ENCODE measurements at places on chromosomes 12 and 14. TPM values are rescaled to one million over a fixed set of nuclear protein-coding genes. Genes with fewer than 3 reads are reported as not detected.

DNA sequence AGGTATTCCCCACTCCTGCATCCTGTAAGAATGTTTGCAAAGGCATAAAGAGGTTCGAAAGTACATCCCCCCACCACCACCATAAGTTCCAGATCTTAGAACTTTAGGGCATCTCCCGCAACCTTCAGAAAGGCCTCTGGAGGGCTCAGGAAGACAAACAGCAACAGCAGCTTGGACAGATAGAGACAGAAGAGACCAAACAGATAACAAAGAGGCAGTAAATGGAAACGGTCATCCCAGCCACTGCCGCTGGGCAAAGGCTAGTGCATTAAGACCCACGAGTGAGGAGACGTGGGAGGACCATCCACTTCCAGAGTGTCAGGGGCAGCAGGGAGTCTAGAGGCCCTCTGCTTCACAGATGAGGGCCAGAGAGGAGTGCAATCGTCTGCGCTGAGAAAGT, 124.3 kb downstream of the CRACR2A start:
- H3K4me3 ChIP-seq: no peak overlapping the region
- no peak overlapping the region for H3K27ac ChIP-seq
- no peaks in the 10 kb centered on the region for H3K27me3 ChIP-seq
- DNase-seq: no peak
- H3K36me3 ChIP-seq: peaks cover 38% of the 10 kb centered on the region

DNA sequence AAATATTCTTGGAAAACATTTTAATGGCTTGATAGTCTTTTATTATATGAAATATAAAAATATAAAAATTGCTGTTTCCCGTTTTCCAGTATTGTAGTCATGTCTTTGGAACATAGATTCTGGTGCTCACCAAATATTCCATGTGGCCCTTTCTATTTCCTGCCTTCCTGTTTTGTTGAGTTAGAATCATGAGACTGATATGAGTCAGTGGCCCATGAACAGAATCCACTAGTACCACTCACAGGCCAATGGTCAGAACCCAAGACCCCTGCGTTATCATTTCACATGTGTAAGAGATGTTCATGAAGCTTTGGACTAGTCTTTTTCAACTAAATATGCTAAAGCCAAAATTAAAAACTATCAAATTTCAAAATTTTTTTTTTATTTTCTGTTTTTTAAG, 56.9 kb downstream of the BICD1 start:
- H3K27me3 ChIP-seq: no peaks in the 10 kb centered on the region
- H3K27ac ChIP-seq: no peak overlapping the region

DNA sequence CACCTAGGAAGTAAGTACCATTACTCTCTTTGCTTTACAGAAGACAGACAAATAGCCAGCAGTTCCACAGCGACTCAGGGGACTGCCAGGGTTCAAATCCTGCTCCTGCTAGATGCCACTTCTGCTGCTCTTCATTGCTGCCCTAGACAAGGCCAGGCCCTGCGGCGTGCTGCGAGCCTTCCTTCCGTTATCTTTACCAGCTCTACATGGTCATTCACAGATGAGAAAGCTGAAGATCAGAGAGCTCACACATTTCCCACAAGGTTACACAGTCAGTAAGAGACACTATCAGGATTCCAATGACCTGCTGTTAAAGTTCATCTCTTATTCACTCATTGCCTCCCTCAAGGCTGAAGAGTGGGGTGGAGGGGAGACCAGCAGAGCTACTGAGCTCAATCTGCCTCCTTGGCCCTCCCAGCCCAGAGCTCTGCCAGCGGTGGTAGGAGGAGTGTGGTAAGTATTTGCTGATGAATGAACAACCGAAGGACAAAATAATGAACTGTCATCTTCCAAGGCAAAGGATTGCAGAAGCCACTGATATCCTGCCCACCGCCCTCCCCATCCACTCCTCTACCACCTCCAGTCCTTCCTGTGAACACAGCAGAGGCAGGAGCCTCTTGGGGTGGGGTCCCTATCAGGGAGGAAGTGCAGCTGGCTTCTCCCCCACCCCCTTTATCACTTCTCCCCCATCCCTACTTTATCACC, 14.6 kb upstream of the HDAC7 start:
- no peaks in the 10 kb centered on the region for H3K27me3 ChIP-seq
- peaks cover 84% of the 10 kb centered on the region for H3K4me1 ChIP-seq
- H3K4me3 ChIP-seq: peak overlapping the region; percentile 79
- H3K27ac ChIP-seq: peak overlapping the region; percentile 99

GRCh38 chr14:33280646-33281045, 342.0 kb downstream of the NPAS3 start:
- H3K4me3 ChIP-seq: no peak overlapping the region
- H3K36me3 ChIP-seq: no peaks in the 10 kb centered on the region
- no peaks in the 10 kb centered on the region for H3K27me3 ChIP-seq
- no peak for DNase-seq
- H3K4me1 ChIP-seq: no peaks in the 10 kb centered on the region

DNA sequence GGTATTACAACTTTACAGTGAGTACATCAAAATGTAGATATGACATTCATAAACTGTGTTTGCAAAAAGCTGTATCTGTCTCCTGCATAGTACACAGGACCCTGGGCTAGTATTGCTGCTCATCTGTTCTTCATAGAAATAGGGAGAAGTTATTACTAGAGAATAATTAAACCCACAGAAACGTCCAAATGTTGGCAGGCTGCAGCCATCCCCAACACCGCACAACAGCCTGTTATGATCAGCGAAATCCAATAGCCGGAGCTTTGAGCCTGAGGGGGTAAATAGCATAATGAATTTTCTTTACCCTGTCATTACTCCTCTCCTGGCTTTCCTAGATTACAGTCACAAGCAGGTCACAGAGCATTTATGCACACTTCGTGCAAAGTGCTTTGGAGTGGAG, 178.0 kb downstream of the DACT1 start:
- peaks cover 4% of the 10 kb centered on the region for H3K27me3 ChIP-seq
- DNase-seq: peak; percentile 29
- H3K27ac ChIP-seq: no peak overlapping the region
- peaks cover 4% of the 10 kb centered on the region for H3K4me1 ChIP-seq
- no peak overlapping the region for H3K4me3 ChIP-seq

- no peaks in the 10 kb centered on the region for H3K36me3 ChIP-seq
- peak; percentile 56 for DNase-seq
- peaks cover 6% of the 10 kb centered on the region for H3K4me1 ChIP-seq
Measured at GRCh38 chr12:84911271-84912197, 1.1 kb downstream of the SLC6A15 start.

DNA sequence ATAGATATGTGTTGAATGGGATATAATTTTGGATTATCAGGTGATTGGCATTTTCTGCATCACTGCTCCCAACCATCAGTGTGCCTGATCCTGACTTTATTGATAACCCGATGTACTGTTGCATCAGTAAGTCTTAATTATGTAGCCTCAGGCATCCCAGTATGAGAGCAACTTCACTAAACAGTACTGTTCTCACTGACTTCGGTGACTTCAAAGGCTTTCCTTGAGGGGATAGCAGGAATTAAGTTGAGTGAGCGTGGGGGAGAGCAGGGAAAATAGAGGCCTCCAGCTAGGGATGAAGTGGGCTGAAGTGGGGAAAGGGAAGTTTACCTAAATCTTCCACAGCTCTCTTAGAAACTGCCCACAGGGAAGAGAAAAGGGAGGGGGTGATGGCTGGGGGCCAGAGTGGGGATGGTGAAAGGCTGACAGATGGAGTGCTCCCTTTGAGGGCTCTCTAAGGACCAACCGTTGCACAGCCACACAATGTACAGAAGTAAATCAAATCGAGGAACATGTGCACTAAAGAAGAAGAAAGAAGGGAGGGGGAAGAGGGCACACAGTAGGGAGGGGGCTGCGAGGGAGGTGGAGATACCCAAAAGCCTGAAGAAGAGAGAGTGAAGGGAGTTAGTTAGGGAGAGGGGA, 10.7 kb upstream of the NEUROD4 start:
- H3K4me3 ChIP-seq: no peak overlapping the region
- H3K27ac ChIP-seq: no peak overlapping the region
- H3K36me3 ChIP-seq: no peaks in the 10 kb centered on the region
- peaks cover 26% of the 10 kb centered on the region for H3K27me3 ChIP-seq
- H3K4me1 ChIP-seq: no peaks in the 10 kb centered on the region
- DNase-seq: no peak

GRCh38 chr12:13313886-13314285, 117.4 kb downstream of the EMP1 start:
- no peaks in the 10 kb centered on the region for H3K36me3 ChIP-seq
- no peak overlapping the region for H3K4me3 ChIP-seq
- no peak overlapping the region for H3K27ac ChIP-seq
- H3K4me1 ChIP-seq: no peaks in the 10 kb centered on the region
- no peak for DNase-seq

- no peak overlapping the region for H3K4me3 ChIP-seq
- no peak overlapping the region for H3K27ac ChIP-seq
- no peaks in the 10 kb centered on the region for H3K36me3 ChIP-seq
- H3K4me1 ChIP-seq: no peaks in the 10 kb centered on the region
Measured at GRCh38 chr14:106831322-106831720, 1304.9 kb downstream of the TMEM121 start.

- H3K27me3 ChIP-seq: no peaks in the 10 kb centered on the region
- H3K4me3 ChIP-seq: peak overlapping the region; percentile 28
- no peak for DNase-seq
- H3K36me3 ChIP-seq: peaks cover 22% of the 10 kb centered on the region
Measured at GRCh38 chr14:31400031-31400638, 20.2 kb downstream of the HEATR5A start.

- no peaks in the 10 kb centered on the region for H3K36me3 ChIP-seq
- H3K27me3 ChIP-seq: no peaks in the 10 kb centered on the region
- H3K4me1 ChIP-seq: no peaks in the 10 kb centered on the region
- DNase-seq: no peak
- H3K27ac ChIP-seq: no peak overlapping the region
Measured at GRCh38 chr14:25628978-25629377, 579.0 kb upstream of the STXBP6 start.

- H3K4me3 ChIP-seq: no peak overlapping the region
- H3K4me1 ChIP-seq: no peaks in the 10 kb centered on the region
- H3K36me3 ChIP-seq: no peaks in the 10 kb centered on the region
- DNase-seq: no peak
- H3K27me3 ChIP-seq: peaks cover 25% of the 10 kb centered on the region
Measured at GRCh38 chr12:124293286-124294003, 1.4 kb upstream of the RFLNA start.

DNA sequence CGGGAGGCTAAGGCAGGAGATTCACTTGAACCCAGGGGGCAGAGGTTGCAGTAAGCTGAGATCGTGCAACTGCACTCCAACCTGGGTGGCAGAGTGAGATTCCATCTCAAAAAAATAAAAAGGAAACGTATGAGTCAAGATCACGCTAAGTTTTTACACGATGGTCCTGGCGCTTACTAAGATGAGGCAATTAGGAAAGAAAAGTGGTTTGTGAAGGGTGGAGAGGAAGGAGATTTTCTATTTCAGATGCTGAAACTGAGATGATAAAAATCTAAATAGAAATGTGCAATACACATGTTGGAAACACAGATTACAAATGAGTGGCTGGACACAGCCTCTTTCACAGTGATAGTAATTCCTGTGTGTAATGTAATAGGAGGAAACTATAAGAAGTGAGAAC, 63.2 kb downstream of the KDM5A start:
- H3K27me3 ChIP-seq: no peaks in the 10 kb centered on the region
- H3K4me1 ChIP-seq: peaks cover 14% of the 10 kb centered on the region
- no peak overlapping the region for H3K4me3 ChIP-seq

DNA sequence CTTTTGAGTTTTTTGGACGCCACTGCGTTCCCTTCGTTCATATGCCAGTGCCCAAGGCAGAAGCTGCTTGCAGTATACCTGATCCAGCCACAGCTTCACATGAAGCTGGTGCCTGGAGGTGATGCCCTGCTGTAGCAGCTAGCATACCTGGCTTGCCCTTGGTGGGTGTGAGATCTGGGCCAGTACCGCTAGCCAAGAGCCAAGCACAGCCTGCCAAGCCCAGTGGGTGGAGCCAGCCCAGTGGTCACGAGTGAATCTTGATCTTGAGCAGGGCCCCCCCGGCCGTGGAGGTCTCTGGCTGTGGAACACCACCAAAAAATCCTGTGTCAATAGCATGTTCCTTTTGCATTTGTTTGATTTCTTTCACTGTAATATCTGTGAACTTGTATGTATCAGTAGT, 7.3 kb upstream of the M6PR start:
- peaks cover 37% of the 10 kb centered on the region for H3K36me3 ChIP-seq
- H3K27ac ChIP-seq: no peak overlapping the region
- DNase-seq: no peak
- H3K4me3 ChIP-seq: no peak overlapping the region

DNA sequence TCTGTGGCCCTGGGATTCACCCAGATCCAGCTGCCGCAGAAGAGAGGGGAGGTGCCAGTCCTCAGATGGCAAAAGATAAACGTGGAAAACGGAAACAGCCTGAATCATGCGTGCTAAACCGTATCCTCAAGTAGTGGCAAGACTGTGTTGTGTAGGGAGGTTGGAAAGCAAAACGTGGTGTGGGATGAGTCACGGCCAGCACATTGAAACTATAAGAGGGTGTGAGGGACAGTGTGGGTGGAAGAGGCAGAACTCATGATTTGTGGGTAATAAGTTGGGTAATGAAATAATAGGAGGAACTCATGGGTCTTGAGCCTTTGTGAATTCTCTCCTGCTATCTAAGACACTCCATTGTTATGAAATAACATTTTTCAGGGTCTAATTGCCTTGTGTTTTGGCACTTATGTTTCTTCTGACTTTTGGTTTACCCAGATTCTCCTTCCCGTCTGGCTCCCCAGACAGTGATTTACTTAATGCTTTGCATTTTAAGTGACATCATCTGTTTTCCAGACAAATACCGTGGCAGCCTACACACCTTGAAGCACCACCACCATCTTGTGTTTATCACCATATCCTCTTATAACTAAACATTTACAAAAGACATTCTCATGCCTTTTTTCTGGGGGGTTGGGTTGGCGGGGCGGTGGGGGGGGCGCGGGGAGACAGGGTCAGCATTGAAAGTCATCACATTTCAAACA, 62.3 kb upstream of the PTCSC3 start:
- H3K4me3 ChIP-seq: no peak overlapping the region
- DNase-seq: no peak
- H3K27ac ChIP-seq: no peak overlapping the region
- no peaks in the 10 kb centered on the region for H3K36me3 ChIP-seq
- peaks cover 3% of the 10 kb centered on the region for H3K4me1 ChIP-seq

- no peaks in the 10 kb centered on the region for H3K36me3 ChIP-seq
- H3K27me3 ChIP-seq: no peaks in the 10 kb centered on the region
- H3K4me3 ChIP-seq: no peak overlapping the region
- H3K27ac ChIP-seq: no peak overlapping the region
- no peak for DNase-seq
Measured at GRCh38 chr12:107458163-107458562, 227.4 kb upstream of the PWP1 start.

- no peaks in the 10 kb centered on the region for H3K4me1 ChIP-seq
- DNase-seq: no peak
- peaks cover 33% of the 10 kb centered on the region for H3K27me3 ChIP-seq
- no peak overlapping the region for H3K27ac ChIP-seq
Measured at GRCh38 chr12:70609739-70610491, 27.3 kb downstream of the PTPRB start.

The LBHD2 gene
- total RNA-seq: not detected

The KRT82 gene
- not detected for total RNA-seq

The ENDOU gene
- total RNA-seq: 0.09 TPM

The TMPRSS12 gene
- not detected for total RNA-seq

The PTHLH gene
- not detected for total RNA-seq

The AMN gene
- total RNA-seq: 0.35 TPM

The SIX1 gene
- total RNA-seq: 0.31 TPM

The B3GNT4 gene
- total RNA-seq: 1.0 TPM

The EFS gene
- not detected for total RNA-seq

Data from activated CD4-positive, alpha-beta T cell treated with anti-CD3 and anti-CD28 coated beads, Interleukin-2, amount 10 ng/mL, durations not matched to agents 24 days and 14 days (primary cell).